CD8-positive, alpha-beta memory T cell (primary cell): ENCODE measurements at places on chromosomes 16 and 17. TPM values are rescaled to one million over a fixed set of nuclear protein-coding genes. Genes with fewer than 3 reads are reported as not detected.

LAT gene
- 331 TPM for polyA plus RNA-seq

RNF157 gene
- 10.7 TPM for polyA plus RNA-seq

KRT222 gene
- polyA plus RNA-seq = not detected

PMP22 gene
- not detected for polyA plus RNA-seq

CACNG4 gene
- not detected for polyA plus RNA-seq

SLC13A5 gene
- not detected for polyA plus RNA-seq

TXNL4B gene
- polyA plus RNA-seq = 14.0 TPM
